ENCODE measurements at places on chromosomes 3 and 15.

DNA sequence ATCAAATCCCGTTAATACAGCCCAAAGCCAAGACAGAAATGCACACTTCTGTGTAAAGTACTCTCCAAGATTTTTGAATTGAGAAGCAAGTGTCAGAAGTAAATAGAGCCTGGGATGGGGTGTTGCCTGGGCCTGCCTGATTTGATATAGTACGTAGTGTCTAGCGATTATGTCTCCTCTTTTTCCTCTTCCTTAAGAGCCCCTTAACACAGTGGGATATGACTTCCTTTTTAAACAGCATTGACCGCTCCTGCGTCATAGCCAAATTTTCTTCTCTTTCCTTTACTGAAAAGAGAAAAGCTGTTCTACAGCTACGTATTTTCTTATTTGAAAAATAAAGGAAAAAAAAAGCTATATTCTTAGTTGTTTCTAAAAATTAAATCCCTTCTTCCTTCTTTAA lies 97.7 kb downstream of the PLCL2 start:
- DNase-seq = no peak

DNA sequence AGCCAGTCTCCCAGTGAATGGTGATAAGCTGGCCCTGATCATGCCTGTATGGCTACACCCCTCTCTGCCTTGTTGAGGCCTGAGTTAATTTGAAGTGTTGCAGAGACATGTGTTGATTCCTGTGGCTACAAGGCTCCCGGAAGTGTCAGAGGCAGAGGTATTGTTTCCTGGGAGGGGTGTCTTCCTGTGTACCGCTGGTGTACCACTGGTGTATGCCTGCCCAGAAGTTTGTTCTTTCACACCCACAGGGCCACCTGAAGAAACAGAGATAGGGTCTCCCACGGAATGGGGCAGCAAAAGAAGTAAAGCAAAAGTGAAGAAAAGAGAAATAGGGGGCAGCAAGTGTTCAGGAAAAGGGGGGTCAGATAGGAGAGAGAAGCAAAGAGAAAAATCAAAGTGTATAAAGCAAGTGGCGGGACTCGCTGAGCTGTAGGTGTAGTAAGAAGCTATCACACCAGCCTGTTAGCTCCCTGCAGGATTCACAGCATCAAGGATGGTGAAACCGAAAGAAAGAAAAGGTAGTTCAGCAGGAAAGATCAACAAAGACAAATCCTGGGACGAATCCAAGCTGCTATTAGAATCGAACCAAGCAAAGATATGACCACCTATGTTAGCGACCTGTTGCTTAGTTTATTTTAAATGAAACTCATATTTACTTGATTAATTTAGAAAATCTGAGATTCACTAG lies 36.6 kb upstream of the CD47 start:
- DNase-seq = no peak

DNA sequence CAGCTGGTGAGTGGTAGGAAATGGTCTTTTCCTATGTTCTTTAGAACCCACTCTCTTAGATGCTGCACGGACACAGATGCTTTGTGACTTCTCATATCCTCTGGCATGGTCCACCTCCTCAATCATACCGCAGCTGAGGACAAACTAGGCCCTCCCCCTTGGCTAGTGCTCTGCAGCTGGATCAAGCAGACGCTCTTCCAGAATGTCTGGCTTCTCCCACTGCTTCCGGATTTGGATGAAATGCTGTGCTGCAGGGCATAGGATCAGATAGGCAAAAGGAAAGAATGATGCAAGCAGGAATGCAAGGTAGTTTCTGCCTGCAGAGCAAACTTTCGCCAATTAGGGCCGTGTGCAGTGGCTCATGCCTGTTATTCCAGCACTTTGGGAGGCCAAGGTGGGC lies 75.7 kb upstream of the SLC4A7 start:
- no peak for DNase-seq

DNA sequence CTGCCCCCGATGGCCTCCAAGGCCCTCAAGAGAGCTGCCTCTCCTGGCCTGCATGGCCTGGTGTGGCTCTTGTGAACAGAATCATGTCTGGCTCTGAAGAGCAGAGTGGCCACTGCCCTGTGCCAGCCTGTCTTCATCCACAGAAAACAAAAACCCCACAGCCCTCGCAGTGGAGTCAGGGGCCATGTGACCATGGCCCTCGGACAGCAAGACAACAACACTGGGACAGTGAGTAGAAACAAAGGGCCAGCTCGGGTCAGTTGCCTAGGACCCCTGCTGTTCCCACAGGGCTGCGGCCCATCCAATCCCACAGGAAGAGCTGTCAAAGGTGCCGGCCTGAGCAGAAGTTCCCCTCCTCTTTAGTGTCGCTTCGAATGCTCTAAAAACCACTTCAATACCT lies 72.5 kb downstream of the UMPS start:
- no peak for DNase-seq

DNA sequence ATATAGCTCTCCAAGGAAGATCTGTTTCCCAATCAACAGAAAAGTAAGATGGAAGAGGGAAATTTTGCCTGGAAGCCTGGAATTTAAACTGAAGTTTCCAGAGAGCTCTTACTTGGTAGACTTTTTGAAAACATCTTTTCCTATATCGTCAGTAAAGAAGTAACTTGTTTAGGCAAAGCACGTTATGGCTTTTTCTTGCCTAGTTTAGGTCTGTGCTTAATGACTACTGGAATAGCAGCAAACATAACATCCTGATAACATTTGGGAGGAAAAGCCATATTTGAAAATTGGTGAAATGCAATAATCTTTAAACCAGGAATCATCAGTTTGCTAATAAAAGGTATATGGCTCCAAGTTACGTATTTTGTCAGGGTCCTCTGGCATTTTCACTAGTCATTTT lies 160.4 kb upstream of the CGNL1 start:
- DNase-seq = no peak

- no peak for DNase-seq
Observed at GRCh38 chr3:152738656-152739055, 96.3 kb upstream of the P2RY1 start.

DNA sequence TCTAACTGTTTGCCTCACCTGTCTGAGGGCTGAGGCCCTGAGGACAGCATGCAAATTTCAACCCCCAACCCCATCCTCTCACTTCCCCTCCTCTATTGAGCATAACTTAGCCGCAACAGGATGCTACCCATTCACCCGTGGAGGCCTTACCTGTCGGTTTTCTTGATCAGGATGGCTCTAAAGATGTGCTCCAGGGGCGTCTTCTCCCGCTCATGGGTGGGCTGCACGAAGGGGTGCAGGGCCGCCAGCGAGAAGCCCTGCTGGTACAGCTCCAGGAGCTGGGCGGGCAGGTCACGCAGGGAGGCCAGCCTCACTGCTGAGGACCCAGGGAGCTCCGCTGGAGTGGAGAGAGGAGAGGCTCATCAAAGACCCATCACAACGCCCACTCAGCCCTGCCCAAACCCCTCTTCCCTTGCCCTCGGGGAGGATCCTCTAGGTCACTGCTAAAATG lies 79.8 kb downstream of the RFTN1 start:
- no peak for DNase-seq

- DNase-seq = no peak
Observed at GRCh38 chr3:43024181-43024885, 45.2 kb downstream of the GASK1A start.

DNA sequence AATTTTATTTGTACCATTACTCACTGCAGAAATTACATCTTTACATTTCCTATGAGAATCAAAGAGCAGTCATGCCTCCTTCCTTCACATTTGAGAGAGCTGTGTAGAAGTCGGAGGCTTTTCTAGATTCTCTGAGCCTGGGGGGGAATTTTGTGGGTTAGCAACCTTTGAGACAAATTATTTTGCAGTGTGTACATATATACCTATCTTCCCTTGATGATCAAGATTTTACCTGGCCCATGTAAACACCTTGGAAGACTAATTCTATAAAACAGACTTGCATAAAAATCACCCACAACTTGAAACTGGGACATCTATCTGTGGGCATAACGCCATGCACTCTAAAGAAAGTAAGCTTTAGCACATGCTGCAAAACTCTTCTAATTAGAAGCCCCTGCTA lies 491.5 kb upstream of the MDFIC2 start:
- DNase-seq = no peak

GRCh38 chr15:47727676-47728075 lies 10.4 kb downstream of the SEMA6D start:
- DNase-seq = no peak

GRCh38 chr15:71716990-71717389 lies 93.4 kb upstream of the NR2E3 start:
- no peak for DNase-seq
